ENCODE measurements at places on chromosomes 5 and 9.
A peak's percentile ranks its signal among the peaks of the same experiment; 100 is the strongest.

GRCh38 chr9:68530618-68531017 is 10.1 kb downstream of the TMEM252 start:
- DNase-seq: peak; percentile 58

DNA sequence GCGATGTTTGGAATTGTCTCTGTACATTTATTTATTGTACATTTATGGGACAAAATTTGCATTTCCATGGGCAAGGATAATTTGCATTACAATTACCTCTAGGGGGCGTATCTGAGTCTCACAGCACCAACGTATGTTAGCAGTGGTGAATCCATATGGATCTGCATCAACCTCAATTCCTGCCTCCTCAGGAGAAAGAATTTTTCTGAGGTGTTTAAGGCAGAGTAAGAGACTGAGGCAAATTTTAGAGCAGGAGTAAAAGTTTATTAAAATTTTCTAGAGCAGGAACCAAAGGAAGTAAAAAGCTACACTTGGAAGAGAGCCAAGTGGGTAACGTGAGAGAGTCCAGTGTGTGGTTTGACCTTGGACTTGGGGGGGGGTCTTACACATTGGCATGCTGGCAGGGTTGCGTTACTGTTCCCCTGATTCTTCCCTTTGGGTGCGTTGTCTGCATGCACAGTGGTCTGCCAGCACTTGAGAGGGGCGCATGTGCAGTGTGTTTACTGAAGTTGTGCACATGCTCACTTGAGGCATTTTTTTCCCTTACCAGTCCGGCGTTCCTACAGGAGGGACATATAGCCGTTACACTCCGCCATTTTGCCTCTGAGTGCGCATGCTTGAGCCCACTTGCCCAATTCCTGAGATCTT is 21.0 kb upstream of the RAB14 start:
- no peak for DNase-seq

GRCh38 chr5:137604348-137605095 is 105.4 kb upstream of the SPOCK1 start:
- no peak for DNase-seq

DNA sequence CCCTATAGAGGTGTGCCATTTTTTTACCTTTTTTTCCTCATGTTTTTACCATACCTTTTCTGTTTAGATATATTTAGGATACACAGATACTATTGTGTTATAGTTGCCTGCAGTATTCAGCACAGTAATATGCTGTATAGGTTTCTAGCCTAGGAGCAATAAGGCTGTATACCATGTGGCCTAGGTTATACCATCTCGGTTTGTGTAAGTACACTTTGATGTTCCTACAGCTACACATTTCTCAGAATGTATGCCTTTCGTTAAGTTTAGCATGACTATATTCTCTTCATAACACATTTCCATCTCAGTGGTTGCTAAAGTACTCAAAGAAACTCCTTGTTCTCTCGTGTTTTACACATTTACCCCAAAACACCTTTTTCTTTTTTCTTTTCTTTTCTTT is 23.0 kb downstream of the UBE2D2 start:
- no peak for DNase-seq

DNA sequence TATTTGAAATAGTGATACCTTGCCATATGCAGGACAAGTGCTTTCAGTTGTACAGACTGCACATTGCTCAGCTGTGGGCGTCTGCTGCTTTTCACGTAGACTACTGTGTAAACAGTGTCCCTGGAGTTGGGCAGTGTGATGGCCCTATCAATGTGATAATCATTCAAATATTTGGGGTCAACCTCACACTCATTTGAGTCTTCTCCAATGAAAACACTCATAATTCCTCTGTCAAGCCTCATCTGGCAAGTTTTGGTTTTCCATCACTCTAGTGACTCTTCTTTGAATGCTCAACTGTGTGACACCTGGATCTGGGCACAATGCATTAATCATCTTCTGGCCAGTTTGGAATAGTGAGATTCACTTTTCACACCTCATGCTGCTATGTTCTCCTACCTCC is 64.4 kb downstream of the UGCG start:
- DNase-seq: no peak

- no peak for DNase-seq
Measured at GRCh38 chr5:132679166-132679565, 5.4 kb downstream of the IL4 start.

- no peak for DNase-seq
Measured at GRCh38 chr5:135729321-135729786, 105.1 kb upstream of the SLC25A48 start.

GRCh38 chr5:160075073-160075472 is 44.2 kb downstream of the PWWP2A start:
- DNase-seq: no peak

DNA sequence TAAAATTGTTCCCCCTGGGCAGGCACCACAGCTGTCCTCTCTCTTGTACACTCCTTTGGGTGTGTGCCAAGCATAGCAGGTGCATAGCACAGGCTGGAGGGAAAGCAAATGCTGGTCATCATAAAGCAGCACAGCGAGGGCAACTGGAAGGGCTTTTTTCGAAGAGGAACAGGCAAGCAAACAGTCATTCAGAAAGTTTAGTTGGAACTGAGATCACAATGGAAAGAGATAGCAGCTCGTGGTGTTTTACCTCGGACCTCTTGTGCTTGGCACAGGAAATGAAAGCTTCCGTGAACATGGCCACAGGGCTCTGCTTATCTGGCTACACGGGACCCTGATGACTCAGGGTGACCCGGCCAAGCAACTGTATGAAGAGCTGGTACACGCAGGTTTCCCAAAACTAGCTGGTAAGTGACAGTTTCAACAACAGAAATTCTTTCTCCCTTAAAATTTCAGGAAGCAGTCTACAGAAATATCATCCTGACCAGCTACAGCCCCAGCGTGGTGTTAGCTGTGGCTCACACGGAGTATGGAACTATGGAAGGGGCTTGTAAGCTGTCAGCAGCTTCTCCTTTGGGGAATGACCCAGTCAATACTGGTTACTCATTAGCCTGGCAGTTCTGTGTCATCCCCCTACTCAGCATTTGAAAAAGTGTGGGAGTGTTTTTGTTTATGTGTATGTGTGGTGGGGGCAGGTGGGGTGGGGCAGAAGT is 48.1 kb downstream of the POC5 start:
- DNase-seq: peak; percentile 62

GRCh38 chr5:77776554-77777206 is 541 bp upstream of the TBCA start:
- DNase-seq: no peak

DNA sequence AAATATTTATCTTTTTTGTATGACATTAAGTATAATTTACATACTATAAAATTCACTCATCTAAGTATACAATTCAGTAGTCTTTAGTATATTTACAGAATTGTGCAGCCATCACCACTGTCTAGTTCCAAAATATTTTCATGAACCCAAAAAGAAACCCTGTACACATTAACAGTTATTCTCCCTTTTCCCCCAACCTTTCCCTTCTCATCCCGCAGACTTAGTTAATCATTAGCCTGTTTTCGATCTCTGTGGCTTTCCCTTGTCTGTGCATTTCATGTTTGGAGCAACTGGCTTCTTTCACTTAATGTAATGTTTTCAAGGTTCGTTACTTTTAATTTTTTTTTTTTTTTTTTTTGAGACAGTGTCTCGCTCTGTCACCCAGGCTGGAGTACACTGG is 37.5 kb downstream of the MTREX start:
- no peak for DNase-seq

DNA sequence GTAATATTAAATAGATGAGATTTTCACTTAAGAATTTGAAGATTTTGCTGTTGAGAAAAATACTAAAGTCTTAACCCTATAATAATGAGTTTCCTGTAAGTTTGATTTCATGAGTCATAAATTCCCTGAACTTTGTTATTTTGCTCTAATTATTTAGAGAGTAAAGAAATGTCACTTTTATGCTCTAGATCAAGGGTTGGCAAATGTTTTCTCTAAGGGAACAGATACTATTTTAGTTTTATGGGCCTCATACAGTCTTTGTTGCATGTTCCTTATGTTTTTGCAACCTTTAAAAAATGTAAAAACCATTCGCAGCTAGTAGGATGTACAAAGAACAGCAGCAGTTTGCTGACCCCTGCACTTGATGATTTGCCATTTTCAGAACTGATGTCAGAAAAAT is 480 bp upstream of the TXNDC8 start:
- DNase-seq: no peak

GRCh38 chr5:154590093-154590724 is 112.2 kb upstream of the HAND1 start:
- no peak for DNase-seq

DNA sequence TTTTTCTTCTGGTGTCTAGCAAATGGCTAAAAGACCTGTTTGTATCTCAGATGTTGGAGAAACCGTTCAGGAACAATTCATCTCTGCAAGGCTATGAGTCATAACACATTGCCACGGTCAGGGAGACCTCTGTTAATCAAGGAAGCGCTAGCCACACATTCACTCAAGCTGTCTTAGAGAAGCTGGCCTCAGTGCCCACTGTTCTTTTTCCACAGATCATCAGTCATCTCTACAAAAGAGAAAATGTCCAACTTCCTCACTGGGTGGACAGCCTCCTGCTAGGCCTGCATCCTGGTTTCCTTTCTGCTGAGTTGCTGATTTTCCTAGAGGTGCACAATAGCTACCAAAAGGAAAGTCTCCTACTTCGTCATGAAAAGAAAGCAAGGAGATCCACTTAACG is 360.5 kb downstream of the BNC2 start:
- no peak for DNase-seq

- no peak for DNase-seq
Measured at GRCh38 chr9:127210851-127211730, 53.5 kb upstream of the GARNL3 start.

GRCh38 chr5:88782571-88782970 is 100.4 kb downstream of the MEF2C start:
- DNase-seq: no peak

GRCh38 chr5:95760273-95761191 is 29.4 kb downstream of the RHOBTB3 start:
- no peak for DNase-seq

GRCh38 chr9:130699047-130699446 is 5.5 kb downstream of the EXOSC2 start:
- no peak for DNase-seq

- no peak for DNase-seq
Measured at GRCh38 chr5:5089895-5090649, 50.1 kb upstream of the ADAMTS16 start.

GRCh38 chr9:133989625-133990365 is 2.3 kb downstream of the VAV2 start:
- DNase-seq: no peak

GRCh38 chr5:18972177-18972576 is 1015.8 kb downstream of the CDH18 start:
- no peak for DNase-seq

GRCh38 chr5:143879646-143880045 is 67.7 kb downstream of the HMHB1 start:
- no peak for DNase-seq

DNA sequence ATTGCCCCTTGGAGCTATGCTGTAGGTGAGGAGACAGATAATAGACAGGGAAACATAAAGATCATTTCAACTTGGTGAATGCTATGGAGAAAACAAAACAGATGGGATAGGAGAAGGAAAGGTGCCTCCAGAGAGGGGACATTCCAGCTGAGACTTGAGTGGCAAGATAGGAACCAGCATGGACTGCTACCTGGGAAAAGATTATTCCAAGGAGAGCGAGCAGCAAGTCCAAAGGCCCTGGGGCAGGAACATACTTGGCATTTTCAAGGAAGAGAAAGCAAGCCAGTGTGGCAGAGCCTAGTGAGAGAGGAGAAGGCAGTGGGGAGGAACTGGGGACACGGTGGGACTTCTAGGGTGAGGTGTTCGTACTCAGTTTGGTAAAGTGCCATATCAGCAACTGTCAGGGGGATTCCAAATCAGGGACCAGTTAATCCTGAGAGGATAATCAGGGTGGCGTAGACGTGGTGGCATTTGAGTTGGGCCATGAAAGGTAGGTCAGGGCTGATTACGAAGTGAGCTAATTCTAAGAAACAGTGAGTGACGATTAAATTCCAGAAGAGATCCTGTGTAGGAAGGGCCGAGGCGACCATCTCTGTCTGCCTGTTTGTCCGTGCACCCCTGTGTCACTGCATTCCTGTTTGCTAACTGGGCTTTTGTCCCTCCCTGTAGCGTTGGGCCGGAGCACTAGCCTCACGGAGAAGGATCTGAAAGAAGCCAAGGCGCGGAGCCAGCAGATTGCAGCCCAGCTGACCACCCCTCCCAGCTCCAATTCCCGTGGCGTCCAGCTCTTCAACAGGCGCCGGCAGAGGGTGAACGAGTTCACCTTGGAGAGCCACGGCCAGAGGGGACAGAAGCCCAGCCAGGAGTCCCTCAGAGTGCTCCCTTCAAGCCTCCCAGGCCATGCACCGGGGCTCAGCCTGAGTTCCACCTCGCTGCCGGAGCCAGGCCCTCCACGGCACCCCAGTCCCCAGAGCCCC is 7.1 kb downstream of the SYNPO start:
- DNase-seq: no peak

- no peak for DNase-seq
Measured at GRCh38 chr5:122237906-122238305, 74.1 kb upstream of the SNCAIP start.

- no peak for DNase-seq
Measured at GRCh38 chr5:131156385-131156784, 8.7 kb downstream of the HINT1 start.

- no peak for DNase-seq
Measured at GRCh38 chr5:64653766-64654560, 36.3 kb upstream of the SHISAL2B start.

DNA sequence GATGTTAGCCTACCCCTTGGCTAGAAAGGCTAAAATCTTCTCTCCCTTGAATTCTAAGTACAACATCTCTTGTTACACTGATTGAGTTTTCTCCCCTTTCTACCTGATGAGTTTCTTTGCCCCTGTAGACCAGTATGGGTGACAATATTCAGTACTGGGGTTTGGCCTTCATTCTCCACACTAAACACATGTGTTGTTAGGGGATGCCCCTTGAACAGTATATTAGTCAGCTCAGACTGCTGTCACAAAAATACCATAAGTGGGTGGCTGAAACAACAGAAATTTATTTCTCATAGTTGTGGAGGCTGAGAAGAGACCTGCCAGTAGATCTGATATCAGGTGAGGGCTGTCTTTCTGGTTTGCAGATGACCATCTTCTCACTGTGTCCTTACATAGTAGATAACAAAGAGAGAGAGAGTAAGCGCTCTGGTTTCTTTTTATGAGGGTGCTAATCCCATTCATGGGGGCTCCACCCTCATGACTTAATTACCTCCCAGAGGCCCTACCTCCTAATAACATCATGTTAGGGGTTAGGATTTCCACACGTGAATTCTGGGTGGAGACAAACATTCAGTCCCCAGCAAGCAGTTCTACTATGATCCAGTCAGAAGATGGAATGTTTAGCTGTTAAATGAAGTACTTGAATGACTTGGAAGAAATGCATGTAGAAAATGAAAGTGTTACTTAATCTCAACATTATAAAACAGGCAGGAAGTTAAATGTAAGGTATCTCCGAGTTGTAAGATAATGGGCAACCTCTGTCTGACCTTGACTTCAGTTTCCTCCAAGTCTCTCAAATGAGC is 17.5 kb downstream of the VLDLR start:
- DNase-seq: no peak

- no peak for DNase-seq
Measured at GRCh38 chr5:168415401-168415800, 70.9 kb upstream of the RARS1 start.
